Prostate gland (tissue), 2 donors: ENCODE measurements at places on chromosomes 12 and 14. TPM values are rescaled to one million over a fixed set of nuclear protein-coding genes. Genes with fewer than 3 reads are reported as not detected.

- no peaks in the 10 kb centered on the region for H3K27me3 ChIP-seq
- DNase-seq = no peak
- peaks cover 3% of the 10 kb centered on the region for H3K36me3 ChIP-seq
- no peak overlapping the region for H3K4me3 ChIP-seq
- H3K27ac ChIP-seq = no peak overlapping the region
- H3K4me1 ChIP-seq = no peaks in the 10 kb centered on the region
Measured at GRCh38 chr12:104350211-104351056, 46.9 kb downstream of the EID3 start.

DNA sequence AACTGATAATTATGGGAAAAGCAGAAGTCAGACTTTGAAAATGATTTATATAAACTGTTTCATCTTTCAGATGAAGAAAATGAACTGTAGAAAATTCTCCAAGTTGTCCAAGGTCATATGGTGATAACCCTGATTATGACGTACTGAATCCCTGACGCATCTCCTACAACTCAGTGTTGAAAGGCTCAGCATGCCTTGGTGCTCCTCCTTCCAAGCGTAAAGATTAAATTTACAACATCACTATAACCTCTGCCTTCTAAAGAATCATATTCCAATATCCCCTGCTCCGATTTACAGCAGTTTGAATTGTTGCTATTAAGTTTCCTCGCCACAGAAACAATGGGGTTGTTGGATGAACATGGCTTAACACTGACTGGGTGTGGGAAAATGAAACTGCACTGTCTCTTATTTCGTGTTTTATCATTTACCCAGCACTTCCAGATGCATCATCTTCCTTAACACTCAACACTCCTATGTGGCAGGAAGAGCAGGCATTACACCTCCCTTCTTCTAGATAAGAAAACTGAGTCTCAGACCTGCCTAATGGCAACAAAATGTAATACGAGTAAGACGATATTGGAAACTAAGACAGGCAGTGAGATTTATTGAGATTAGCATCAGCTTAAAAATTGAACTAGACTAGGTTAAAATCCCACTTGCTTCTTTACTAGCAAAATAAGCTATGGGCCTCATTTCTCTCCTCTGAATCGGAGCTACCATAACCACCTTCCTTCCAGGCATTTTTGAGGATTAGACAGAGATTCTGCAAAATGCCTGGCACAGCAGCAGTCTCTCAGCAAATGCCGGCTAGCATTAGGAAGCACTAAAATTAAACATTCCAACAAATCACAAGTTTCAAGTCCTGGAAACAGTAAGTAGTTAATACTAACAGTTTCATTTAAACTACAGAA, 74.2 kb downstream of the PPM1H start:
- H3K4me3 ChIP-seq = no peak overlapping the region
- H3K27me3 ChIP-seq = no peaks in the 10 kb centered on the region
- peak overlapping the region; percentile 38 for H3K27ac ChIP-seq
- H3K36me3 ChIP-seq = no peaks in the 10 kb centered on the region

- no peak overlapping the region for H3K4me3 ChIP-seq
- no peaks in the 10 kb centered on the region for H3K36me3 ChIP-seq
- no peak overlapping the region for H3K27ac ChIP-seq
- DNase-seq = no peak
- H3K4me1 ChIP-seq = peaks cover 7% of the 10 kb centered on the region
Measured at GRCh38 chr12:96261557-96261956, 67.4 kb downstream of the ELK3 start.

DNA sequence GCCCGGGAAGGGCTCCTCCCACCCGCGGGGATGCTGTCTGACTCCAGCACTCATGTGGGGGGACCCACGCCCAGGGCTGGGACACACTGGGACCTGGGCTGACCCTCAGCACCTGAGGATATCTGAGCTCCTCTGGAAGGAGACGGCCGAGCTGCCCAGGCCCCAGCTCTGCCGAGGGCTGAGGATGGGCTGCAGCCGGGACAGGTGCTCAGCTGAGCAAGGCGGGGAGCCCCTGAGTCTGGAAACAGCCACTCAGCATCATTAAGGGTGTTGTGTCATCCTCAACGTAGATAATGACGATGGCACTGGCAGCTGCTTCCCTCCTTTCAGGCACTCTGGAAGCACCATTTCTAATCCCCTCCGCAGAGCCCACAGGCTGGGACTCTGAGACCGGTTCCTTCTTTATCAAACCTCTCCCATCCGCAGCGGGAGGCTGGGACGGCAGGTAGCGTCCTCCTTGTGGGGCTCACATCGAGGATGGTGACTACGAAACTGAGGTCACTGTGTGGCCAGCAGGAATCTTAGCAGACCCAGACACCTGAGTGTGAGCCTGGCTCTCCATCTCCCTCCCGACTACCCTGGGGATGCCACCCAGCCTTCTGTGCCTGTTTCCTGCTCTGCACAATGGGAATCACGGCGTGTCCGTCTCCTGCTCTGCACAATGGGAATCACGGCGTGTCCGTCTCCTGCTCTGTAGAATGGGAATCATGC, 26.7 kb upstream of the SFSWAP start:
- H3K27ac ChIP-seq = no peak overlapping the region
- H3K36me3 ChIP-seq = no peaks in the 10 kb centered on the region
- no peak overlapping the region for H3K4me3 ChIP-seq
- H3K27me3 ChIP-seq = peaks cover 3% of the 10 kb centered on the region
- no peaks in the 10 kb centered on the region for H3K4me1 ChIP-seq
- DNase-seq = no peak

- no peaks in the 10 kb centered on the region for H3K36me3 ChIP-seq
- H3K27me3 ChIP-seq = no peaks in the 10 kb centered on the region
- DNase-seq = no peak
Measured at GRCh38 chr12:105237666-105238065, 1.7 kb upstream of the APPL2 start.

Gene GDF3
- not detected for total RNA-seq

DNA sequence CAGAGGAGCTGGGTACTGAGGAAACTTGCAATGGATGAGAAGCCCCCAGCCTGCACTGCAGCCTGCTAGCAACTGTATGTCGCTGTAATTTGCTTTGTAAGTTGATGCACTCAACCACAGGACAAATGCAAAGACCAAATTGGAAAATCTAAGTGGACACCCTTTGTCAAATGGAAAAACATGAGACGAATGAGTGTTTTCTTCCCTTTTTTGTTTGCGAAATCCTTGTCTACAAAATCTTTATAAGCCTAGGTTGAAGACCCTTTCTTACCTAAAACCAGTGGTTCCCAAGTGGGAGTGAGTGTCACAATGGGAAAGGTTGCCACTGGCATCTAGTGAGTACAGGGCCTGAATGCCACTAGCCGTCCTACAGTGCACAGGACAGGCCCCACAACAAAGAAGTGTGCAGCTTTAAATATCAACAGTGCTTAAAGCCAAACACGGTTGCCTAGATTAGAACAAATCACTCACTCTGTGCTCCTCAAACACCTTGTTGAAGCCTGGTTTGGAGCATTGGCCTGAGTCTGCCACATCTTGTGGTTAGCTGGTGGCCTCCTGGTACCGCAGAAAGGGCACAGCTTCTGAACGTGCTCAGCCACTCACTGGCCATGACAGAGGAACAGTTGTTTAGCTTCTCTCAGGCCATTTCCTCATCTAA, 7.6 kb upstream of the VASH1 start:
- no peaks in the 10 kb centered on the region for H3K27me3 ChIP-seq
- H3K4me3 ChIP-seq = no peak overlapping the region
- no peaks in the 10 kb centered on the region for H3K4me1 ChIP-seq
- no peak overlapping the region for H3K27ac ChIP-seq

DNA sequence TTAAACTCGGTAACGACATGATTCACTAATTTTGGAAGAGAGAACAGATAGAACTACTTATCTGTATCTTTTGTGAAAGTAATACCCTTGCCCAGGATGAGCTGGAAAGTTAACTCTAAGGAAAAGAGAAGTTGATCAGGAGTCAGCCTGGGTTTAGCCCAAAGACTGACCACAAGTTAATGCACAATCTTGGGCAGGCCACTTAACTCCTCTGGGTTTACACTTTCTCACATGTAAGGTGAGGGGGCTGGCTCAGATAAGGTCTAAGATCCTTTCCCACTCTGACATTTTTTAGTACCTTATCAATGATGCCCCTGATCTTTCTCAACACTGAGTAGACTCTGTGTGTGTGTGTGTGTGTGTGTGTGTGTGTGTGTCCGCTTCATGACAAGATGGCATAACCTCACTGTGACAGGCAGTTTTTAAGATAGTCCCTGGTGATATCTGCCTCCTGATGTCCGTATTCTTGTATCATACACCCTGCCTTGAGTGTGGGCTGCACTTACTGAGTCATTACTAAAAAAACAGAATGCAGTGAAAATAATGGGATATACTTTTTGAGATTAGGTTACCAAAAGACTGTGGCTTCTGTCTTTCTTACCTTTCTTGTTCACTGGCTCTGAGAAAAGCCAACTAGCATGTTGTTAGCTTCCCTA, 56.2 kb upstream of the CCDC198 start:
- H3K4me1 ChIP-seq = no peaks in the 10 kb centered on the region
- H3K27ac ChIP-seq = no peak overlapping the region
- no peaks in the 10 kb centered on the region for H3K36me3 ChIP-seq
- H3K27me3 ChIP-seq = no peaks in the 10 kb centered on the region
- no peak for DNase-seq
- H3K4me3 ChIP-seq = no peak overlapping the region

- peak within 1 kb of the TSS; percentile 92 for H3K27ac ChIP-seq
- peak; percentile 71 for DNase-seq
- H3K4me3 ChIP-seq = peak within 1 kb of the TSS; percentile 41
- no peaks in the 10 kb centered on the region for H3K27me3 ChIP-seq
Measured at GRCh38 chr14:91113829-91114078, at the start of gene DGLUCY. DGLUCY (plus strand) TSS chr14:91114073; CDS start chr14:91160295, 46,222 bp downstream.

Gene SLC17A8
- total RNA-seq = not detected

DNA sequence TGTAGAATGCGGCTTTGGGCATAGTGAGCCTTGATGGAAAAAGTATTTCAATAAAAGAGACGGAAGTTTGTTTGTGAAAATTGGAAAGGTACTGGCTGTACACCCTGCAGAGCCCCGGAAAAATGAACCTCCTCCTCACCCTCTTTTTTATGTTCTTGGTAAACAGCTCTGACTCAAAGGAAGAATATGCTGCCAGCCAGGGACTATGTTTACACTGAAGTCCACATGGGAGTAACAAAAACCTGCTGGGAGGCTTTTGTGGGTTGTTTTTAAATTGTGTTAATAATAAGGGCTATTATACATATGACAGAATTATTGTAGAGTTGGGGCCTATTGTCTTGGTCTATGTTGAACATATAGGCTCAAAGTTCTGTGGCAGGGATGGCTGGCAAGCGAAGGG, 70.7 kb downstream of the TTC8 start:
- H3K27ac ChIP-seq = peak overlapping the region; percentile 78
- H3K36me3 ChIP-seq = no peaks in the 10 kb centered on the region
- peak; percentile 81 for DNase-seq
- H3K4me3 ChIP-seq = no peak overlapping the region
- no peaks in the 10 kb centered on the region for H3K27me3 ChIP-seq
- H3K4me1 ChIP-seq = peaks cover 2% of the 10 kb centered on the region

- H3K27me3 ChIP-seq = no peaks in the 10 kb centered on the region
- no peaks in the 10 kb centered on the region for H3K4me1 ChIP-seq
- H3K4me3 ChIP-seq = no peak overlapping the region
- H3K27ac ChIP-seq = no peak overlapping the region
- DNase-seq = no peak
- no peaks in the 10 kb centered on the region for H3K36me3 ChIP-seq
Measured at GRCh38 chr12:77003246-77003645, 62.1 kb downstream of the E2F7 start.

DNA sequence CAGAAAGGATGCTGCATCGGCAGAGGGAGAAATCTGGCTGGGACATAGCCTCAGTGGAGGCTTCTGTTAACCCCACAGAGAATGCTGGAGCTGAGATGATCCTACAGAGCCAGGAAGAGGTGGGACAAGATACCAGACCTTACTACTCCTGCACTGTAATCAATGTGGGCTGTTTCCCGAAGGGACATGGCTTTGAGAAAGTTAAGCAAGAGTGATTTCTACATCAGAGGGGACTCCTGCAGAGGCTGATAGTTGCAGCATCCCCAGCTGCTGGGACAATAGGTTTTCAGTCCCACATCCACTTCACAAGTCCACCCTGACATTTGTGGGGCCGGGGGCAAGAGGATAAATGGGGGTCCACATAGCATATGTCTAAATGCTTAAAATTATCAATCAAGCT, 22.5 kb upstream of the CMKLR1 start:
- DNase-seq = no peak
- no peak overlapping the region for H3K27ac ChIP-seq
- no peaks in the 10 kb centered on the region for H3K4me1 ChIP-seq
- no peaks in the 10 kb centered on the region for H3K27me3 ChIP-seq
- H3K36me3 ChIP-seq = no peaks in the 10 kb centered on the region

- H3K4me1 ChIP-seq = no peaks in the 10 kb centered on the region
- no peak for DNase-seq
- H3K4me3 ChIP-seq = no peak overlapping the region
Measured at GRCh38 chr14:80393766-80394165, 182.5 kb upstream of the DIO2 start.

GRCh38 chr12:59859171-59859510, 263.3 kb downstream of the SLC16A7 start:
- H3K4me1 ChIP-seq = no peaks in the 10 kb centered on the region
- H3K27ac ChIP-seq = no peak overlapping the region
- DNase-seq = no peak
- H3K4me3 ChIP-seq = no peak overlapping the region
- no peaks in the 10 kb centered on the region for H3K27me3 ChIP-seq
